ENCODE measurements at places on chromosomes 11 and 22.
A peak's percentile ranks its signal among the peaks of the same experiment; 100 is the strongest.

- DNase-seq, result no peak
Measured at GRCh38 chr22:17981497-17981896, 42.9 kb downstream of the MICAL3 start.

DNA sequence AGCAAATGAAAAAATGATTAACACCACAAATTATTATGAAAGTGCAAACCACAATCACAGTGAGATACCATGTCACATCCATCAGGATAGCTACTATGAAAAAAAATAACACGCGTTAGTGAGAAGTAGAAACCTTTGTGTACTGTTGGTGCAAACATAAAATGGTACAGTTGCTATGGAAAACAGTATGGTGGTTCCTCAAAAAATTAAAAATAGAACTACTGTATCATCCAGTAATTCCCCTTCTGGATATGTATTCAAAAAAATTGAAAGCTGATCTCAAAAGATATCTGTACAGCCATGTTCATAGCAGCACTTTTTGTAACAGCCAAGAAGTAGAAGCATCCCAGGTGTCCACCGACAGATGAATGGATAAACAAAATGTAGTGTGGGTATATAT lies 43.4 kb downstream of the CCDC81 start:
- no peak for DNase-seq

GRCh38 chr22:31089160-31090100 lies 8.3 kb downstream of the SMTN start:
- DNase-seq, result peak; percentile 63

DNA sequence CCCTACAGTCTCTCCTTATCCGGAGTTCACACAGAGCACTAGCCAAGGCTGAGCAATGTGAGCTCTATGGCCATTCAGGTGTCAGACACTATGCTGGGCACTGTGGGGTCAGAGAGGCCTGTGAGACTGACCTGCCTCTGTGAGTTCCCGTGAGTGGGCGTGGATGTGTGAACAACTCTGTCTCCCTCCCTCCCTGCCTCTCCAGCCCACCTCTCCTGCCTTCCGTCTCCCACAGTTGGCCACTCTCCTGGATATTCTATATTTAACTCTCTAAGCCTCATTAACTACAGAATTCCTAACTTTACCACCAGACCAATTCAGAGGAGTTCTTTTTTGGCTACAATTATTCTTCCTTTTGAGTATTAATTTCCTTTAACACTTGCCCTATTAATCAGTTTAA lies 191.6 kb upstream of the NCAM1 start:
- DNase-seq, result no peak

GRCh38 chr11:46485856-46486443 lies 94.4 kb upstream of the CHRM4 start:
- no peak for DNase-seq

DNA sequence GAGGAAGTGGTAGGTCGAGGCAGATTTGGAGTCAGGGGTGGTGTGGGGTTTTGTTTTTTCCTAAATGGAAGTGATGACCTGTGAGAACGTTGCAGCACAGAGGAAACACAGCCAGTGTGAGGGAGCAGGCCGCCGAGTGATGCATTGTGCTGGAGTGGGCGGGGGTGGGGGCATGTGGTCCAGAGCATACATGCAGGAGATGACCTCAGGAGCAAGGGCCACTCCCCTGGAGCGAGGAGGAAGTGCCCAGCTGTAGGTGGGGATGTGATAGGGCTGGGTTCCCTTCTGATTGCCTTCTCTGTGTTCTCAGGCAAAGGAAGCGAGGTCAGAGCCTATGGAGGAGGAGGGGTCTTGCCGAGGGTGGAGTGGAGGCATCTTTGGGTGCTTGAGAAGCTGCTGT lies 81.4 kb downstream of the PPP6R3 start:
- no peak for DNase-seq

DNA sequence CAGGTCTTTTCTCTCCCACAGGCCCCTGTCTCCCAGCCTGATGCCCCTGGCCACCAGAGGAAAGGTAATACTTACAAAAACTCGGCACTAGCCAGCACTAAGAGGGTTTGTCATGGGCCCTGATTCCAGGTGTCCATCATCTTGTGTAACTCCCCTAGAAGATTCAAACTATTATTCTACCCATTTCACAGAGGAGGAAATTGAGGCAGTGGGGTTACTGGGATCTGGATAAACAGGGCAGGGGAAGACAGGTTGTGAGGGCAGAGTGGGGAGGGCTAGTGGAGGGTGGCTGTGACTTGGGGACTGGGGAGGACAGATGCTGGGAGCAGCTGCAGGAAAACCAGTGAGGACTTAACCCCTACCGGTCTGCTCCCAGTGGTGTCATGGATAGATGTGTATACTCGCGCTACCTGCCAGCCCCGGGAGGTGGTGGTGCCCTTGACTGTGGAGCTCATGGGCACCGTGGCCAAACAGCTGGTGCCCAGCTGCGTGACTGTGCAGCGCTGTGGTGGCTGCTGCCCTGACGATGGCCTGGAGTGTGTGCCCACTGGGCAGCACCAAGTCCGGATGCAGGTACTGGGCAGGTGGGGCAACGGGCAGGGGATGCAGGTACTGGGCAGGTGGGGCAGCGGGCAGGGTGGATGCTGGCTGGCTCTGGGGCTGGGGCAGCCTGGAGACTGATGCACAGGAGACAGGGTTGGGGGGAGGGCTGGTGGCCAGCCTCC lies 1.2 kb downstream of the VEGFB start:
- DNase-seq, result no peak

DNA sequence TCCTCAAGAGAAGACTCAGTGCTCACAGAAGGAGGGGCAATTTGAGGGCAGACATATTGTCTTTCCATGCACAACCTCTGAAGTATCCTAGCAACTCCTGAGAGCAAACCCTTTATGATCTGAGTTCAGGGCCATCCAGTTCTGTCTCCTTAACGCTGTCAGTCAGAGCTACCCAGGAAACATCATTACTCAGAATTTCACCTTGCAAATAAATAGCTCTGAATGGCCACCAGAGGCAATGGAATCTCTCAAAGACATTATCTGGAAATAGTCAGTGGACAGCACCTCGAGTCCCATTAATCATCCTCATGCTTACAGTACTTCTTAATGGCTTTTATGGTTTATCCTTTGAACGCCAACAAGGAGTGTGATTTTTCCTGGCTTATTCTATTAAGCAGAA lies 656.1 kb downstream of the OPCML start:
- DNase-seq, result no peak

- DNase-seq, result no peak
Measured at GRCh38 chr11:72588421-72589410, 85.5 kb downstream of the PDE2A start.

DNA sequence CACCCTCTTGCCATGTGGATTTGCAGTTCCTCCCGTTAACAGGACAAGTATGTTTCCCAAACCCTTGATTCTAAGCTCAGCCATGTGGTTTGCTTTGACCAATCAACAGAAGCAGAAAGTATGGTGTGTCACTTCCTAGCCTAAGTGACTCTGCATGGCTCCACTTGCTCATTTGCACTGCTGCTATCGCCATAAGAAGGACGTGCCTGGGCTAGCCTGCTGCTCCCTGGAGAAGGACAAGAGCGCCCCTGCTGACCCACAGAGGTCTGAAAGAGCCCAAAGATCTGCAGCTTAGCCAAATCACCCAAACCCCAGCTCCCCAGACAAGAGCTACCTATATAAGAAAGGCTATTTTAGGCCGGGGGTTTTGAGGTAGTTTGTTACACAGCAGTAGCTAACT lies 18.0 kb downstream of the TBRG1 start:
- DNase-seq, result no peak

DNA sequence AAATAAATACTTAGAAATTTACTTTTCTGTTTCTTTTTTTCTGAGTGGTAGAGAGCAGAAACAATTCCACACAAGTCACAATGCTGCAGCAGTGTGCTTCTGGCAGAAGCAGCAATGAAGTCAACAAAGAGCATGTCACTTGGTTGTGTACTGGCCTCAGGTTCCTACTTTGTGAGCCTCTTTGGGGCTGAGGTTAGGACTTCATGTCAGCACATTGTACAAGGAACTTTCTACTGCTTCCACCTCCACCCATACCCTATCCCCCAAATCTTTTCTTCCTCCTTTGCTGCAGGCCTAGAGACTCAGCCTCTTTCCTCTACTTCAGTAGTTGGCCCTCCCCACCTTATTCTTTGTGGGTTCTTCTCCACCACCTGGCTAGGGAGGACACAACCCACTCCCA lies 252.7 kb upstream of the PITPNB start:
- DNase-seq, result no peak

- DNase-seq, result no peak
Measured at GRCh38 chr11:61862714-61863547, 28.4 kb downstream of the FADS3 start.

DNA sequence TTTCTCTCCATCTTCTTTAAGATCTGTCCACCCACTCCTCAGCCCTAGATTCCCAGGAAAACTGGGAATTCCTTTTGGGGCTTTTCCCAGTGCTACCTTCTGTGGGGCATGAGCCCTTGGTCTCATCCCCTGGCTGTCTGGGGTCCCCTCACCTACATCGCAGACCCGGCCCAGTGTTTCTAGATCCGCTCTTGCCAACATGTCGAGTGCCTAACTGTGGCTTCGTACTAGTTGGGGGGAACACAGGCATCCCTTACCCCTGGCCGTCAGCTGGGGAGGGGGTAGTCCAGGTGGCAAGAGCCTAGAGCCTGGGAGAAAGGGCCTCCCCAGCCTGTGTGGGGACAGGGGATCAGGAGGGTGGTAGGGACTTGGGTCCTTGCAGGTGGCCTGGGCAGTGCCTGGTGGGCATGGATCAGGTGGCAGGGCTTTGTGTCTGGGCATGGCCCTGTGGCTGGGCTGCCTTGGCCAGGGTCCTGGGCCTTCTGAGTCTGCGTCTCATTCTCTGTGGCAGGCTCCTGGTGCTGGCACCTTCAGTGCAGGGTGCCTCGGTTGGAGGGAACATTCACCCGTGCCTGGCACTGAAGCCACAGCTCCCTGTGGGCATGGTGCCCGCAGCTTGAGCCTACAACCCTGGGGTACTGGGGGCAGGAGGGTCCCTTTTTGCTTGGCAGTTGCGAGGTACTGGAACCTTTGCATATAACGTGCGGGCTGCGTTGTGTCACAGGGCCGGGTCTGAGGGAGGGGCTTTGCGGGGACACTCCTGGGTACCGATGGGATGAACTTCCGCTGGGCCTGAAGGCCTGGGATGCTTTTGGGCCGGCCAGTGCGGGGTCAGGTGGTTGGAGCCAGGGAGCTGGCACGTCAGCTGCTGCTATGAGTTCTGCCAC lies 4.1 kb downstream of the KCNQ1 start:
- DNase-seq, result no peak

DNA sequence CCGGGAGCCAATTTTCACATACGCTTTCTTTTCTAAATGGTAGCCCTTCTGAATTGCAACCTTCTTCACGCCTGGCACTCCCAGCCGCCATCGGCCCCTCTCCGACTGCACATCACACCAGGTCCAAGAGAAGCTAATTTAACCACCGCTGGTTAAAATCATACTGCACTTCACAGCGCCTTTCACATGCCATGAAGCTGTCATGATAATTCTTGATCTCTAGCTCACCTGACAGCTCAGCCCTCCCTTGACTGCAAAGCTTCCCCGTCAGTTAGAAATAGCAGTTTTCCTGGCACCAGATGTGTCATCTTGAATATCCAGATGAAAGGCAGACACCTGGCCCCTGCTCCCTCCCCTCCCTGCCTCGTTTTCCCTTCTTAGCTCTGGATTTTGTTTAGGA lies 101.4 kb downstream of the ARL14EP start:
- DNase-seq, result no peak

- no peak for DNase-seq
Measured at GRCh38 chr11:106017093-106017492, 4.9 kb downstream of the MSANTD4 start.

GRCh38 chr11:11349106-11349825 lies 3.8 kb downstream of the CSNK2A3 start:
- no peak for DNase-seq

GRCh38 chr11:19432370-19433061 lies 191.8 kb upstream of the E2F8 start:
- DNase-seq, result peak; percentile 31

DNA sequence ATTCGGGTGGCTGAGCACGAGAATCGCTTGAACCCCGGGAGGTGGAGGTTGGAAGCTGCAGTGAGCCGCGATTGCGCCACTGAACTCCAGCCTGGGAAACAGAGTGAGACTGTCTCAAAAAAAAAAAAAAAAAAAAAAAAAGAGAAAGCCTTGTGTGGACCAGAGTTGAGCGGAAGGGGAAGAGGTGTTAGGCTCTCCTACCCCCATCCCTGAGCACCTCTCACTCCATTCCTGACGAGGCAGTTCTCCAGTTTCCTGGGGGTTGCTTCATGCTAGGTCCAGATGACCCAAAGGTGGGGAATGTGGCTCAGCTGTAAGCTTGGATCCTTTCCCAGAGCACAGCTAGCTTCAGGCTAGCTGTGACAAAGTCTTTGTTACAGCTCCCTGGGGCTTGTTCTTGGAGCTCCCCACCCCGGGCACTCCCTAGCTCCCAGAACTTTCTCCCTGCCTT lies 8.8 kb upstream of the DNAL4 start:
- no peak for DNase-seq

GRCh38 chr11:96125400-96125799 lies 201.5 kb upstream of the MTMR2 start:
- no peak for DNase-seq

Data from B cell (primary cell).